Thymus (tissue), 14 donors: ENCODE measurements at places on chromosomes 2 and 18. TPM values are rescaled to one million over a fixed set of nuclear protein-coding genes. Genes with fewer than 3 reads are reported as not detected.

The PTPN18 gene
- 9.2 TPM for total RNA-seq

The MERTK gene
- 5.7 TPM for total RNA-seq

The C2orf72 gene
- total RNA-seq, result 0.05 TPM

The ATIC gene
- 40.7 TPM for total RNA-seq

The MYL1 gene
- 6.6 TPM for total RNA-seq

The ANKRD30BL gene
- total RNA-seq, result 0.19 TPM

DNA sequence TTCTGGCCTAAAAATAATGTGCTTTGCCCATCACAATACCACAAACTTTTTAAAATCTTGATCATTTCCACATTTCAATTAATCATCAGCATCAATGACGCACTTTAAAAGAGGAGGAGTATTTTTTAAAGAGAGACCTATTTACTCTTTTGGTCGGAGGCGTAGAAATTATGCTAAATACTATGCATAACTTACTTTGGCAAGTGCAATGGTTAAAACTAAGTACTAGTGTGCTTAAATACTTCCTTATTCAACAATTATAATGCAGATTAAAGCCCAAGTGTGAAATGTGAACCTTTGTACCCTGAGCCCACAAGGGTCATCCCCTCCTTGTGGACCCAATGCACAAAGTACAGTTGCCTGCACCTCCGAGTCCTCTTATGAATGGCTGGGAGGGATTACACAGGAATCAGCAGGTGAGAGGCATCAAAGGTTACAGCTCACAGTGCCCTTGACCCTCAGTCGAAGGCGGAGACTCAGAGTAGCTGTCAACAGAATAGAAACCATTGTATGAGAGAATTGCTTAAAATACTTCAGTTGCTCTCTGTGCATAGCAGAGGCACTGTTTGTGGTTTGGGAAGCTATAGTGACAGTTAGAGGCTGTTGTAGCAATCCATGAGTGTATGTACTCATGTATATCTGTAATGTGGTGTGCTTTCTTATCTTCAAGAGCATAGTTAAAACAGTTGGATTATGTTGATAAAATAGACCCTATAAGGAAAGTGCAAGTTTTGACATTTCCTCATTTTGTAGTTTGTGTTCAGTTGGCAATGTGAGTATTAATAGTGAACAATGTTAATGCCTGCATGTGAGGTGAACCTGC lies 151.7 kb upstream of the ITGA4 start:
- peak; percentile 88 for DNase-seq

GRCh38 chr2:67313536-67313935 lies 83.6 kb upstream of the ETAA1 start:
- DNase-seq, result no peak

GRCh38 chr18:54690198-54690597 lies 99.2 kb downstream of the DYNAP start:
- DNase-seq, result no peak

DNA sequence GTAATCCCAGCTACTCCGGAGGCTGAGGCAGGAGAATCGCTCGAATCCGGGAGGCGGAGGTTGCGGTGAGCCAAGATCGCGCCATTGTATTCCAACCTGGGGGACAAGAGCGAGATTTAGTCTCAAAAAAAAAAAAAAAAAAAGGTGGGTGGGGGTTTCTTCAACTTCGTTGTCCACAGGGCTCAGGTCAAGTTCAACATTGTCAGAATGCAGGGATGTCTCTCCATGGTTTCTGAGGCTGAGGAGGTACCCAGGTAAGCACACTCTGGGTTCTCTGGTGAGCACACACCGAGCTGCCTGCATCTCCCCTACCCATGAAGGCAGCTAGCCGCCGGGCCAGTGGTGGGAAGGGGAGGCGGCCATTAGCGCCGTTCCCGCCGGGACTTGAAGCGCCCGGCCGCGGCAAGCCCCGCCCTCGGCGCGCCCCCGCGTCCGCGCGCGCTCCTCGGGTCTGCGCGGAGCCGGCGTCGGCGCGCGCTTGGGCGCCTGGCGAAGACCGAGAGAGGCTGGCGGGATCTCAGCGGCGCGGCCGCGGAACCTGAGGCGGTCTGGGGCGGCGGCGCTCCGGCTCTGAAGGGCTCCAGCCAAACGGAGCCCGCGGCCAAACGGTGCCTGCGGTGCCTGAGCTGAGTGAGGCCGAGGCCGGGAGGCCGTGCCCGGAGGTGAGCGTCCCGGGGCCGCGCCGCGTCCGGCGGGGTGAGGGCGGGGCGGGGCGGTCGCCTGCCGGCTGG lies at the start of gene UBXN2A:
UBXN2A (plus strand) TSS at position 477 of the 731 bp plus-strand sequence. CDS start 17,852 bp downstream, outside the sequence.
- DNase-seq, result peak; percentile 85

DNA sequence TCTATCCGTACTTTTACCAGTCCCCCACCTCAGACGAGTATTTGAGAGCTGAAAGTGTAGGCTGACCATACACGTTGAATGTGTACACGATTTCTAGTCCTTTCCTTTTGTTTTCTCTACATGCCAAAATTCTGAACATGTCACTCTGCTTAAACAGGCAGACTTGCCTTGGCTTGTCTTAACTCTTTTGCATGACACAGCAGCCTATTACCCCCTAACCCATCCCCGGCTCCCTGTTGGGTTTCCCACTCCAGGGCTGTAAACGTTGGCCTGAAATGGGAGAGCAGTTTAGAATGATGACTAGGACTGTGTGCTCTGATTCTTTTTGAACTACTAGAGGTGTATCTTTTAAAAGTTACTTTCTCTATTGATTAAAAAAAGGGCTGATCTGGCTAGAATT lies 19.1 kb downstream of the MTCL1 start:
- no peak for DNase-seq

DNA sequence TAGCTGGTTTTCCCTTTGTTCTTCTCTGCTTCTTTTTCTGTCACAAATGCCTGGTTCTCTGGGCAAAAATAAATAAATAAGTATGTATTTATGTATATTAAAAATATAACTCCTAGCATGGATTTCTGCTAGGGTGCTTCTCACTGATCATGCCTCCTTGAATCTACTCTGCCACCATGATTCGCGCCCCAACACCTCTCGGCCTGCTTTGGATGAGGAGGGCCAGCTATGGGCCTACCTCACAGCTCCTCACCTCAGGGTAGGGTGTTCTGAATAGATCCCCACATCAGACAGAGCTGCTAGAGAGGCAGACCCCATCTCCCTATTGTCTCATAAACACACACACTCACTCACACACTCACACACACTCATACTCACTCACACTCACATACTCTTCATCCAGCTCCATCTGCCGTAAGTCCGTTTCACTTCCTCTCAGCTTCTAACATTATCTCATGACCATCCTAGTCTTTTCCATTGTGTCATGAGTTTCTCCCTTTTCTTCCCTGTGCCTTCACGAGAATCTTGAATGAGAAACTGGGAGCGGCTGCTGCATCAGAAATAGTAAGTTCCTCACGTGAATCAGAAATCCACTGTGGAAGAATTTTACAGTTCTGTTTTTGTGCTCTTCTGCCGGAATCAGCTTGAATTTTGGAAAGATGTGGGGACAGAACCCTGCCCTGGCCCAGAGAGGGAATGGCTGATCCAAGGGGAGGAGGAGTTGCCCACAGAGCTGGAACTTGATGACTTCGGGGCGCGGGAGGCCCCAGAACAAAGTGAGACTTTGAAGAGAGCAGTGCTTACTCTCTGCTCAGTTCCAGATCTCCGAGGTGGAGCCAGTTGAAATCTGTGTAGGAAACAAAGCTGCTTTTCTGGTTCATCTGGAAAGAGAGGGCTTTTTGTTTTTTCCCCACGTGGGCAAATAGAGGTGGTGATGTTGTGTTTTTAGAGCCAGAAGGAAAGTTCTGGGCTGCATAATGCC lies 20.9 kb downstream of the ANXA4 start:
- no peak for DNase-seq

DNA sequence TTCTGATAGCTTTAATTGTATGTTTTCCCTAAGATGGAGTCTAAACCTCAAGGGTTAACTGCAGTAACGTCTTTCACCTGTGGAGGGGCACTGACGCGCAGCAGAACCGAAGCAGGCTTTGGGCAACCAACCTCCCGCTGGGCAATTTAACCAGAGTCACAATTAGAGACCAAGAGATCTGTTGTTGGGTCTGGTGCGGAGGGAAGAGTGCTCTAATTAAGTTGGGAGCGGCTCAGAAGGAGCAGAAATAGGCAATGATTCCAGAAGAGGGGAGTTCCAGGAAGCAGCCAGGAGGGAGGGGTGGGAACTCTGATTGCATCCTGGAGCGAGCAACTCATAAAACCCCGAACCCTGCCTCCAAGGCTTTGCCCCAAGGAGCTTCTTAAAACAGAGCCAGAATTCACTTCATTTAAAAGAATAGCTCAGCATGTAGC lies 245.8 kb downstream of the PAX3 start:
- DNase-seq, result no peak

DNA sequence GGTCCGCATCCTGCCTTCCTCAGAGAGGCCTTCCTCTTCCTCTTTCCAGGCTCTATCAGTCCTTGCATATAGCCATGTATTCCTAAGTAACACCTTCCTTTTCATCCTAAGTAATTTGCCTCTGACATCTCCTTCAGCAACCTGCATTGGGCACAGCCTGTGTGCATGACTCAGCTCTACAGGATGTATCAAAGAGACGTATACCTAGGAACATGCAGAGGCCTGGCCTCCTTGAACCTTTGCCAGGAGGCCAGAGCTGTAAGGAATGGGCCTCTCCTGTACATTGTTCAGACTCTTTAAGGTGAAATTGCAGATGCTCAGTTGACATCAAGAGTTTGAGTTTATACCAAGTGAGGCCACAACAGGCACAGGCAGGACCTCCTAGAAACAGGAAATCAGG lies 76.0 kb upstream of the CELF4 start:
- DNase-seq, result no peak

GRCh38 chr18:75863696-75864095 lies 436.2 kb upstream of the SMIM21 start:
- DNase-seq, result no peak

GRCh38 chr2:162233197-162233596 lies 10.0 kb downstream of the FAP start:
- DNase-seq, result no peak

GRCh38 chr2:73070643-73071359 lies 711 bp downstream of the SFXN5 start:
- no peak for DNase-seq

GRCh38 chr18:59311631-59312030 lies 6.8 kb downstream of the CPLX4 start:
- DNase-seq, result no peak

DNA sequence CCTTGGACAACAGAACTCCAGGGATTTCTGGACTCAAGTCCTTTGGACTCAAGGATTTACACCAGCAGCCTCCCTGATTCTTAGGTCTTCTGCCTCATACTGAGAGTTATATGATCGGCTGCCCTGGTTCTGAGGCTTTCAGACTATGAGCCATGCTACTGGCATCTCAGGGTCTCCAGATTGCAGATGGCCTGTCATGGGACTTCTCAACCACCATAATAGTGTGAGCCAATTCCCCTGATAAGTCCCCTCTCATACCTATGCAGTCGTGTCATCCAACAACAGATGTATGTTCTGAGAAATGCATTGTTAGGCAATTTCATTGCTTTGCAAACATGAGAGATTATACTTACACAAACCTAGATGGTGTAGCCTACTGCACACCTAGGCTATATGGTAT lies 61.4 kb upstream of the MSTN start:
- DNase-seq, result no peak

DNA sequence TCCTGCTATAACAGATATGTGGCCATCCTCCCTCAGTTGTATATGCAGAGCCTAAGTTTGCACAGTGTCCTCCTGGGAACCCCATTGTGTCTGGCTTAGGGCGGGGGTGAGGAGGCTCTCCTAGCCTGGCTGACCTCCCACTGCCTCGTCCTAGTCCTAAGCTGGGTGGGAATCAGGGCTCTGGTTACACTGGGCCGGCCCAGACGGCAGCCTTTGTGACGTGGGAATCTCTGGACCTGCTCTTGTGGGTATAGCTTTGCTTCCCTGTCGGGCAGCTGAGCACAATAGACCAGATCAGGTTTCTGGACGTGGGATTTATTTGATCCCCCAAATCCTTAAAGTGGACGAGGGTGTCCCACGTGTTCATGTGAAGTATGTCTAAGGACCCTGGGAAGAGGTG lies 2.9 kb downstream of the ACKR3 start:
- no peak for DNase-seq

- no peak for DNase-seq
Observed at GRCh38 chr2:17894005-17894404, 15.5 kb downstream of the KCNS3 start.

GRCh38 chr2:15177103-15177502 lies 384.0 kb downstream of the NBAS start:
- DNase-seq, result peak; percentile 12

- DNase-seq, result no peak
Observed at GRCh38 chr18:5891184-5891853, 4.0 kb downstream of the TMEM200C start.

DNA sequence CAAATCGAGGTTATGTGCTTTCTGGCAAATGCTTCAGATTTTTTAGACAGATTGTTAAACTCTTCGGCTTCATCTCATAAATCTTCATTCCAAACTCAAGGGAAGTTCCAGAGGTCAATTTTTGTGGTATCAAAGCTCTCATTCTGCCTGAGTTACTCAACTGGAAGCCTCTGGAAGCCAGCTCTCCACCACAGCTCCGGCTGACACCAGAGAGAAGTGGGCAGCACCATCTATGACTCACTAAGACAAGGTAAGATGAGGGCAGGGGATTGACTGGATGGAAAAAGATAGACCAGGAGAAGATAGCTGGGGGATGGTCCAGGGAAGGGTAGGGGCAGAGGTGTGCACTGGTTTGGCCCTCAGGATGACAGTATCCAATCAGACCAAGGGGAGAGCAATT lies 137.3 kb upstream of the HNRNPA3 start:
- no peak for DNase-seq

DNA sequence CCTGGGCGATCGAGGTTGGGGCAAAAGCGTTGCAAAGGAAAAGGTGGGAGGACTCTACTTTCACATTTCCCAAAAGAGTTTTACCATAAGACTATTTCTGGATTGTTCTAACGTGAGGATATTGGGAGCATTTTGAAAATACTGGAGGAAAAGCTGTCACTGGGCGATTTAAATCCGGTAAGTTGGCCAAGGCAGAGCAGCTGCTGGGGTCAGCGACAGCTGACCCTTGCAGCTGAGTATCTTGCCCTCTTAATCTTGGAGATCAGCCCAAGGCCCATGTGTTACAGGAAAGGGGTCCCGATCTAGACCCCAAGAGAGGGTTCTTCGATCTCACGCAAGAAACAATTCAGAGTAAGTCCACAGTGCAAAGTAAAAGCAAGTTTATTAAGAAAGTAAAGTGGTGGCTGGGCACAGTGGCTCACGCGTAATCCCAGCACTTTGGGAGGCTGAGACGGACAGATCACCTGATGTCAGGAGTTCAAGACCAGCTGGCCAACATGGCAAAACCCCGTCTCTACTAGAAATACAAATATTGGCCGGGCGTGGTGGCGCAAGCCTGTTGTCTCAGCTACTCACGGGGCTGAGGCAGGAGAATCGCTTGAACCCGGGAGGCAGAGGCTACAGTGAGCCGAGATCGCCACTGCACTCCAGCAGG lies 964 bp upstream of the ST3GAL5 start:
- DNase-seq, result no peak

- no peak for DNase-seq
Observed at GRCh38 chr2:63249161-63249560, 198.5 kb downstream of the OTX1 start.

- no peak for DNase-seq
Observed at GRCh38 chr2:40227210-40227609, 224.7 kb downstream of the SLC8A1 start.

GRCh38 chr2:217105733-217106649 lies 246.1 kb upstream of the TNP1 start:
- DNase-seq, result no peak
